ENCODE measurements at places on chromosomes 12 and 14.

GRCh38 chr14:95253039-95253630 is 66.6 kb downstream of the CLMN start:
- DNase-seq: no peak

GRCh38 chr12:18562531-18562930 is 175.3 kb downstream of the PLCZ1 start:
- DNase-seq: no peak

DNA sequence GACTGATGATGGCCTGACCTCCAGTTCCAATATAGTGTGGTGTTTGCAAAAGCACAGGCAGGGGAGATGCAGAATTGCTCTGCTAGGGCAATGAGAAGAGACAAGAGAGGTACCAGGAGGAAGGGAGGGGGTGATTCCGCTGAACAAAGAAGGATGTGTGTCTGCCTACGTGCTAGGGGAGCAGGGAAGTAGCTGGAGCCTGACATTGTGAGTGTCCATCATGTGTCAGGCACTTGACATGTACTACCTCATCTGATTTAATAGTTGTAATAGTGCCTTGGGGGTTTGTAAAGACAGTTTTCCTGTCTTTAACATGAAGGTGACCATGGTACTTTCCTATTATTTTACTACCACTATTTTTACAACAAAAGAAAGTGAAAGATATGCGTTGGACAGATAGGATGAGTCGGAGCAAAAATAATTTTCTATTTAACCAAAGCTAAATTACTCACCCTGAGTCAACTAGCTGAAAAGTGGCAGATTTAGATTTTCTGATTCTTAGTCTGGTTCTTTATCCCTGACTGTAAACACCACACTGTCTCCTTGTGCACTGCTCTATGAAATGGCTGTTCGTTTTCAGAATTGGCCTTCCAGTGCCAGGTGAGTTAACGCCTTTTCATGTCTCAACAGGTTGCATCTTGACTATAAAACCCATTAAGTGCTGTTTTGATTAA is 33.7 kb upstream of the TEAD4 start:
- DNase-seq: no peak

GRCh38 chr12:55074806-55075205 is 51.4 kb upstream of the OR9K2 start:
- peak; percentile 7 for DNase-seq

- no peak for DNase-seq
Measured at GRCh38 chr12:43237238-43237879, 314.6 kb downstream of the ADAMTS20 start.

All from right lung (tissue), 10 donors.